ENCODE measurements at places on chromosomes 12 and 14.

GRCh38 chr12:106490264-106490663 is 92.5 kb upstream of the RFX4 start:
- DNase-seq: no peak

DNA sequence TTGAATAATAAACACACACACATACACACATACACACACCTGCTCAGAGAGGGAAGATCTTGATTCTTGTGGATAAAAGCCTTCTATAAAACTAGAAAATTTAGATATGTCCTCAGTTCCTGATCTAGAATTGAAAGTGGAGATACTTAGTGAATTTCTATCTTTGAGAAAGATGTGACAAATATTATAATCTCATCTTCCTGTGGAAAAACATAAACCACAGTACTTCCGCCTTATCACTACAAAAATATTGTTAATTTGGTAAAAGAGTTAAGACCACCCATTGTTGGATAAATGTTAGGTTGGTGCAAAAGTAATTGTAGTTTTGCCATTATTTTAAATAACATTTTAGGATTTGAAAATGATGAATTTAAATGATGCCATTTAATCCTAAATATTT is at the start of gene KLRK1:
Gene KLRK1 (minus strand): TSS at position 138 of the 400 bp plus-strand sequence. CDS start 1,231 bp downstream, outside the sequence.
- no peak for DNase-seq

GRCh38 chr12:11500188-11500860 is 105.0 kb upstream of the PRB2 start:
- DNase-seq: peak; percentile 56

DNA sequence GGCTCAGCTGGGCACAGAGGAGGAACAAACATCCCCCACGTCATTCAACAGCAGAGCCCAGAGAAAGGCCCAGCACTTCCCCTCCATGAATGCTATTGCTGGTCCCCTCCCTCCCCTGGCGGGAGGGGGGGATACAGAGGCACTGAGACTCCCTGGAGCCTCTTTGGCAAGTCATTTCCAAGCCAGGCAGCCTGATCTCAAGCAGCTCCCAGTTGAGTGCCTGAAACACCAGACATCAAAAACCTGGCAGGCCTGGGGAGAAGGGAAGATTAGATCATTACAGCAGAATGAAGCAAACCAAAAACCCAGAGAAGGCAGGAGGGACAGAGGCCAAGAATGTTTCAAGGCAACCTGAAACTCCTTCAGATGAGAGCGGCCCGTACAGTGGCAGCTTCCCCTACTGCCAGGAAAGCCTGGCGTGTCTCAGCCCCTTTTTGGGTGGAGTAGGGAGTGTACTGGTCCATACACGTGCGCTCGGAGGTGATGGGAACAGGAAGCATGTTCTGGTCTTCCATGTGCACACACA is 92.1 kb downstream of the LRRC74A start:
- peak; percentile 98 for DNase-seq

- DNase-seq: no peak
These were observed 5.6 kb upstream of the GCH1 start for GRCh38 chr14:54908190-54908589.

DNA sequence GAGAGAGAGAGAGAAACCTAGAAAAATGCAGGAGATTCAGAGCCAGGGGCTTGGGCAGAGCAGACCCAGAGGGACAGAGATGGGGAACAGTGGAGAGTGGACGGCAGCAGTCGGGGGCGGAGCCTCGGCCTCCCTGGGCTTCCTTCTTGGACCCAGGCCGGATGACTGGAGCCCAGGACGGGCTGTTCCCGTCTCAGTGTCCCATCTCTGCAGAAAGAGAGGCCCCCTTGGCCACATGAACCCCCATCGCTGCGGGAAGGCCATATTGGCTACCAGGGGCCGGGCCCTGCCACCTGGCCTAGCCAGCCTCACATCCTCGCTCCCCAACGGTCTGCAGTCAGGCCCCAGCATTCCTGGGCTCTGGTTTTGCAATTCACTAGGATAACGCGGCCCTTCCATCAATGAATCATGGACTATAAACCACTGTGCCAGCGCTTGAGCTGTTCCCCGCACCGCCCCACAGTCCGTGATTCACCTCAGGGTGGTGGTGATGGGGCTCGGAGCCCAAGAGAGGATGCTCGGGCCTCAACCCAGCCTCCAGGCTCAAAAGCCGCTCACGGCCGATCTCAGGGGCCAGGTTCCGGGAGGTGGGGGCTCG is 116.5 kb downstream of the RFLNA start:
- DNase-seq: peak; percentile 96

DNA sequence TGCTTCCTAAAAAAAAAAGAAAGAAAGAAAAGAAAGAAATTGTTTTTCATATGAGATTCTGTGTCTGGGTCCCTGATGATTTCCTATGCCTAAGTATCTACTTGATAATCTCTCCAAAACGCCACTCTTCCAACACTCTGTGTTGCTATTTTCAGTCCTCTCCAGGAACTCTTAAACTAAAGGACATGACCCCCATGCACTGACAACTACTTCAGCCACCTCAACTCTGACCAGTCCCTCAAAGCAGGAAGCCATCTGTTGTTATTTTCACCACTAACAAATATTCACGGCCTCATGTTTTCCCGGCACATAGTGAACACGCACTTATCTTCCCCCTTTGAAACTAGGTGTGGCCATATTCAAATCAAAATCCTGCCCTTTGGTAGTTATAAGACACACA is 259.3 kb downstream of the PPFIA2 start:
- DNase-seq: no peak

DNA sequence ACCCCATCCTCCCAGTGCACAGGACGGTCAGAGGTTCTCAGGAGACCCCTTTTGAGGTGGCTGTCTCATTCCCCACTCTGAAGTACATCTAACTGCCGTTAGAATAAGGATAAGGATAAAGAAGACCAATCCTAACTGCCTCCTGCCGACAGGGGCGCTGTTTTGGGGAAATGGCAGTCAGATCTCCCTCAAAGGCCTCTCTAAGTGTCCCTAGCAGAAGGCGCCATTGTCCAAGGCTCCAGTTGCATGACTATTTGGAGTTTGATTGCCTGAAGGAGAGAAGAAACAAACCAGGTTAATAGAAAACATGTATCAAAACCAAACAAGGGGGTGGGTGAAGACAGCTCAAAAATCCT is 29.1 kb upstream of the KLRB1 start:
- no peak for DNase-seq

- no peak for DNase-seq
These were observed 301.5 kb upstream of the ATP2B1 start for GRCh38 chr12:90010089-90010488.

- no peak for DNase-seq
These were observed 14.4 kb upstream of the SERPINA10 start for GRCh38 chr14:94307410-94307992.

DNA sequence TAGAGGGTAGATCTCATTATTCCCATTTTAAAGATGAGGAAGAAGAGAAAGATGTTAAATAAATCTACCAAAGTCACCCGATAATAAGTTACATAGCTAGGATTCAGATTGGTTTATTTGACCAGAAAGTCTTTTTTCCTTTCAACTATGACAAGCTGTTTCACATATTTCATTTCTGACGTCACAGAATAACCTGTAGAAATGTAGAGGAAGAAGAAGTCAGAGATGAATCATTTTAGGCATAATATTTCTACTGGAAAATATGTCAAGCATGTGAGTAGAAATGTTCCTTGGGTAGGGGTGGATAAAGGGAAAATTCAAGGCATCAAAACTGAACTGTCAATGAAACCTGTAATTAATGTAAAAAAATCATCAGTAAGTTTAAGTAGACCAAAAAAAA is 107.0 kb downstream of the MGST1 start:
- peak; percentile 8 for DNase-seq

- DNase-seq: no peak
These were observed 126.3 kb downstream of the ANO6 start for GRCh38 chr12:45342171-45342570.

DNA sequence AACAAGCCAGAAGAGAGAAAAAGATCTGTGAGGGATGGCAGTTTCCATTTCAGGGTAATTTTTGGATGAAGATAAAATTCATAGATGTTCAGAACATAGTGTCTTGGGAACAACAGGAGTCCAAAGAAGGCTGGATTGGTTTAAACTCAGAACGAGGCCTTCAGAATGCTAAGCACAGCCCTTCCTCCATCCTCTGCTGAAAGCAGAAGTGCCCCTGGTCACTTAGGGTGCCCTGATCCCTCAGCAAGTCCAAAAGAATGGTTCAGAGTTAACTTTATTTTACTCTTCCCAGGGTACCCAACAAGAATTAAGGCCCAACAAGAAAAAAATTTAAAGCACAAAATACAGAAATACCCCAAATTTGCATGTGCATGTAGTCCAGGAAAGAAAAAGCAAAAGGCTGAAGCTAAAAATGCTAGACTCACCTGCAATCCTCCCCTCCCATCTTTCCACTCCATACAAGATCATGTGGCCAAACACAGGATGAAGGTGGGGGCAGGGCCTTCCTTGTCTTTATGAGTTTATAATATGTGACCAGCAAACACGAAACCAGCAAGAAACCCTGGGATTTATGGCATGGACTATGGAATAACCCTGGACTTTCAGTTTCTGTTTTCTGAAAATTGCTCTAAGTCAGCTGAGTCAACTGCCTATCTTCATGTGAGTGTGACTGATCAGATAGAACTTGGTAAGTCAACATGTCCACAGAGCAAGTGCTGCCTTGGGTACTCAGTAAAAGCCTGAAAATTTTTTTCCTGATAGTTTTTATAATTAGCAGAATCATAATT is 21.2 kb downstream of the MAX start:
- peak; percentile 30 for DNase-seq

GRCh38 chr12:59928416-59928815 is 332.6 kb downstream of the SLC16A7 start:
- no peak for DNase-seq

GRCh38 chr12:122827258-122827657 is 8.0 kb upstream of the HIP1R start:
- DNase-seq: no peak

DNA sequence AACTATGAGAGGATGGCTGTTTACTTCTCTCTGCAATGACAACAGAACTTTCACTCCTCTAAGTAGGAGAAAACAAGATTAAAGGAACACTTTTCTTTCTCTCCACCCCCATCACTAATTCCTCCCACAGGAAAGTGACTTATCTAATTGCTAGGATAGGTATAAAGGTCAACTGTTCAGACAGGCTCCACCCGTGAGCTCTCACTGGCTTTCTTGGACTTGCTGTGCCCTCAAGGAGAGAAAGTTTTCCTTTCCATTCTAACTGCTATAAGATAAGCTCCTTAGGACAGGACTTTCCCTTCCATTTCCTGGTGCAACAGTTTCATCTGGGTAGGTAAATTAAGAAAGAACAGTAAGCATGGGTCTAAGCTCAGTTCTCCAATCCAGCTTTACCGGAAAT is 4.8 kb downstream of the SLC41A2 start:
- DNase-seq: no peak

GRCh38 chr12:7512553-7512952 is 9.0 kb upstream of the CD163 start:
- peak; percentile 90 for DNase-seq

GRCh38 chr12:12449533-12450025 is 92.7 kb downstream of the BORCS5 start:
- DNase-seq: no peak

DNA sequence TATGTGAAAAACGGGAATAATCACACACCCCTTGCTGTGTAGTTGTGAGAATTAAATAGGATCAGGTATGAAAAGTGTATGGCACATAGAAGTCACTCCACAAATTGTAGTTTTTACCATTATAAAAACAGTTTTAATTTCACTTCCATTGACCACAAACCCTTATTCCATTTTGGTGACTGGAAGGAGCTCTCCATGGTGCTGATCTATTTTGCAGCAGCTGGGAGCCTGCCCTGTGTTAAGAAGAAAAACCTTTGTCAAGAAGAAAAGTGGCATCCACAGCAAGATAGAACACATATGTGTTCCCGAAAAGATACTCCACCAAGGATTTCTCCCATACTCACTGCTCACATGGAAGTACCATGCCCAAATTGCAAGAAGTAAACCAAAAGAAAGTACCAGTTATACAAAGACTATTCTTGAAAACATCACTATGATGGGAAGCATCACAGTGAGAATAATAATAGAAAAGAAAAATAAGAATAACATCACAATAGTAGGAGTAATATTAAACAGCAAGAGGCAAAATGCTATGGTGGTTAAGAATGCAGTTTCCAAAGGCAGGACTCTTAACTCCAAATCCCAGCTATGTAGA is 58.7 kb downstream of the TUNAR start:
- peak; percentile 46 for DNase-seq

DNA sequence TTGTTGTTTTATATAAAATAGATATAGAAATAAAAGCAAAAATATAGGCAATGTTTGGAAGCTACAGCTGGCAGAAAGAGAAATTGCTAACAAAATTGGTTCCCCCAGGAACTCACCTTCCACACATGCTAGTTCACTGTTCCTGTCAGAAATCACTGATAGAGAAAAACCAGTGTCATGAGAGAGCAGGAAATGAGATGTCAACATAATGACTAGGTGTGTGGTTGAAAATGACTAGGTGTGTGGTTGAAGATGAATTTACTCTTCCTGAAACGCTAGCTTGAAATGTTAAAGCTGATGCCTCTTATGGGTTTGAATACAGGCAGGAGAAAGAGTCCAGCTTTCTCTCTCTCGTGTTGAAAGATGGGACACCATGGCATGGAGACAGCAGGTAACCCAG is 216.3 kb downstream of the C12orf42 start:
- no peak for DNase-seq

- DNase-seq: peak; percentile 93
These were observed 161.3 kb upstream of the IFNG-AS1 start for GRCh38 chr12:67827820-67828383.

DNA sequence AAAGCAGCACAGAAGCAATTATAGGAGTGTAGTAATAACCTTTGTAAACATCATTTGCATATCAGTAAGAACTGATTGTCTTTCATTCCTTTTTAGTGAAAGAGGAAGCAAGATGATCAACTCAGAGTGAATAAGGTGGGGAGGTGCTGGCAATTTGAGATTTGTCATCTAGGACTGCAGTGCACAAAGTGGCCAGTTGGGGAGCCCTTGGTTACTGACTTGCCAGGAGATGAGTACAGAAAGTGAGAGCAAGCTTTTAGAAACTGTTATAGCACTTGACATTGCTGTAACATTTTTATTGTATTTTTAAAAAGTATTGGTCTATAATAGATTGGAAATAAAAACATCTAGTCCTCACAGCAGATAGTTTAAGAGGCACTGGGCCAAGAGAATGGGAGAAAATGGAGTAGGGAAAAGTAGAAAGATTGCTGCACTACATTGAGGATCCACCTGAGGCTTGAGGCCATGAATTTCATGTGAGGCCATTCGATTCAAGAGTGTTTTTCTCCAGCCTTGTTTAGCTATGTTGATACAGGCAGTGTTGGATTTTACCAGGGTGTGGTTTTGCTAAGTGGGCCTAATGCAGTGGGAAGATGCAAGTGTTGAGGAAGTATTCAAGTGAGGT is 98.2 kb downstream of the SNAPC1 start:
- peak; percentile 43 for DNase-seq

GRCh38 chr12:98060411-98060810 is 455.0 kb upstream of the TMPO start:
- DNase-seq: no peak

GRCh38 chr12:89103831-89104230 is 248.5 kb downstream of the DUSP6 start:
- DNase-seq: peak; percentile 64

All from fibroblast of the aortic adventitia (primary cell).